ENCODE measurements at places on chromosomes 5 and 9.

- DNase-seq, result no peak
These were observed 42.1 kb upstream of the DAB2 start for GRCh38 chr5:39466846-39467245.

DNA sequence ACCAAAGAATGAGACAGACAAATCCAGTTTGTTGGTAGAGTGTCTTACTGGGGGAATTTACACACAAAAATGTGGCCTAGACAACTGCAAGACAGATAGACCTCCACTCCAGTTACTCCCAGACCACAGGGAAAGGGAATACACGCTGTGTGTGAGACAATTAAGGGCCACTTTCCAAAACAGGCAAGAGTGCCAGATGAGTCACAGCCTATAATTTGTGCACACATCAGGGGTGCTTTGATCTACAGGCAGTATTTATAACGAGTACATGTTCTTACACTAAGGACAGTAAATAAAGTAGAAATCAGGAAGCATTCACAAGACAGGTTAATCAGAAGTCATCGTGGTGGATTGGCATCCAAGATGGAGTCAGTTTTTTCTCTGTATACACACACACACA is 114.8 kb downstream of the ZNF622 start:
- no peak for DNase-seq

GRCh38 chr9:94888775-94889174 is 162.3 kb downstream of the AOPEP start:
- DNase-seq, result no peak

DNA sequence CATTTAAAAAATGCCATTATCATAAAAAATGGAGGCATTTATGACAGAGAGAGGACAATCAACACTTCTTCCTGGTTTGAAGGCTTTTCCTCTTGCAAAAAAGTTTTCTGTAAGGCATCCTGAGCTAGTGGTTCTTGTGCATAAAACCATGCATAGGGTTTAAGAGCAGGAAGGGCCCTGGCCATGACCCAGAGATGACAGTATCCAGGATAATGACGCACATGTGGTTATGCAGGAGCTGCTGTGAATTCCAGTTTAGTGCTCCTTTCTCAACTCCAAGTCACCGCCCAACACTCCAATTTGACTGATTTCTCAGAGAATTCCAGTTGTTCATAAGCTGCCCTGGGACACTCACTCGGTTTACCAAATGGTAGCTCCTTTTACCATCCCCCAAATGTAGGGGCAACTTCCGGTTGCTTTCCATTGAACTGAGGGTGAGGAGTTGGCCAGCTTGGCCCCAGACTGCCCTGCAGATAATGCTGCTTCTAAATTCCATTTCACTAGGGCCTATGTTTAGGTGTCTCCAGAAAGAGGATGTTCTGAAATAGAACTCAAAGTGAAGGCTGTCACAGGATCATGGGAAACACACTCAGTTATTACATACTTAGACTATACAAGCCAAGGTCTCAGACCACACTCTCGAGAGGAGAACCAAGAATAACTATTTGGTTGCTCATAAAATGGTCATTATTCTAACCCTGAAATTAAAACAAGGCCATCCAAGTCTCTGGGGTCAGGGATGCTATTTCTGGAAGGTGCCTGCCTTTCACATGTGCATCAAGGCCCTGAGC is 179.1 kb downstream of the SLIT3 start:
- DNase-seq, result no peak

DNA sequence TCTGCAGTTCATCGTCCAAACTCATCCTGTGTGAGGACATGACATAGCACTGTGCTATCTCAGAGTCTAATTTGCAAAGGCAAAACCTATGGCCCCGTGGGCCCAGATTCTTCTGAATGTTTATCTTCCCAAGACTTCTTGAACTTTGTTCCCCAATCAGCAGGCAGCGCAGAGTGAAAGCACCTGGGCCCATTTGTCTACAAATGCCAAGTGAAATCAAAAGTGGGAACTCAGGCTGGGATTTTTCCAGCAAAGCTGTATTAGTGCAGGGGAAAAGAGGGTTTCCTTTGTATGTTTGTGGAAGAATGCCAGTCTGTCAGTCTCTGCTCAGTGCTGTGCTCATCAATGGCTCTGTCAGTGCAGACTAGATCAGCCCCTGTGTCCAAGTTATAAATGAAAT is 55.8 kb downstream of the FOXD1 start:
- DNase-seq, result no peak

- DNase-seq, result no peak
These were observed 152.5 kb downstream of the INSYN2B start for GRCh38 chr5:169827769-169828168.

GRCh38 chr5:3606121-3606831 is 10.6 kb downstream of the IRX1 start:
- DNase-seq, result peak; percentile 11

- DNase-seq, result no peak
These were observed 38.2 kb downstream of the COL5A1 start for GRCh38 chr9:134679616-134680392.

GRCh38 chr5:149549461-149550267 is 1.6 kb downstream of the CSNK1A1 start:
- DNase-seq, result peak; percentile 46

DNA sequence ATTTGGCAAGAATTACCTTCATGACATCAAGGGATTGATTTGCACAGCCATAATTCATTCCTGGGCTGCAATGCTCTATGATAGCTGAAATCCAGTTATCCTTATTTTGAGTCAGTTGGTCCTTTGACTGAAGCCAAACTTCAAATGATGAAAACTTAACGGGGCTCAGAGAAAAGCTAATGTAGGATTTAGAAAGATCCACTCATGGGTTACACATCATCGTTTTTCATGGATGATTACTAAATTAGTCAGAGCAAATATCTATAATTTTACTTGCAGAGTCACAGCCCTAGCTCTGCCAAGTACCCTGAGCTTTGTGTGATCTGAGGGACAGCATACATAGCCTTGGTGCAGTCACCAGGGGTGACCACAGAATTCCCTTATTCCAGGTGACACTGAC is 27.3 kb upstream of the MUSK start:
- DNase-seq, result no peak

DNA sequence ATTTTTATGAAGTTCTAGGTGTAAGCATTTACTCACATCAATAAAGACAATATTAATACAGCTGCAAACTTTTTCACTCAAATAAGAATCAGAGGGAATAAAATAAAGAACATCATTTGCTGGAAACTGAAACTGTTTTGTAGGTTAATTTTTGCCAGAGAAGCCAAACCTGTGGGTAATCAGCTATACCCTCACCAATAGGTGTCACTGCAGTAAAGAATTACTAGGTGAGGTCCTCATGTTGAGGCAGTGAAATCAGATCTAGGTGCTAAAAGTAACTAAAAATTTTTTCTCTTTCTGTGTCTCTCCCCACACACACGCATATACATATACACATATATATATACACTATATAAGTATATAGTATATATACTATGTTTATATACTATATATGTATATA is 1016.3 kb upstream of the SEMA6A start:
- peak; percentile 13 for DNase-seq

- DNase-seq, result peak; percentile 77
These were observed 10.8 kb downstream of the FIBCD1 start for GRCh38 chr9:130927995-130928900.

DNA sequence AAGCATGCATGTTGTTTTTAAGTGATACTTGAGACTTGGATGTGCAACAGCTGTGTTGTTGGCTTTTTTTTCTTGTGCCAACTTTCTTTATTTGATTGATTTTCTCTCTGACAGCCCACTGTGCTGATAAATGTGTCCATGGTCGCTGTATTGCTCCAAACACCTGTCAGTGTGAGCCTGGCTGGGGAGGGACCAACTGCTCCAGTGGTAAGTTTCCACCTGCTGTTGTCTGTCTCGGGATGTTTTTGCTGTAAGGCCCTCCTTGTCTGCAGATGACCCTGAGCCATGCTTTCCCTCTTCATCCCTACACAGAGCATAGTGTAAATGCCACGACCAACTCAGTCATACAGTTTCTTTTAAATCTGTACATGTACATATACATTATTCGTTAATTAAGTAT is 79.2 kb downstream of the MEGF10 start:
- DNase-seq, result no peak

GRCh38 chr9:126650404-126651341 is 36.9 kb downstream of the LMX1B start:
- DNase-seq, result no peak

GRCh38 chr9:77015327-77016048 is 4.0 kb upstream of the FOXB2 start:
- peak; percentile 22 for DNase-seq

DNA sequence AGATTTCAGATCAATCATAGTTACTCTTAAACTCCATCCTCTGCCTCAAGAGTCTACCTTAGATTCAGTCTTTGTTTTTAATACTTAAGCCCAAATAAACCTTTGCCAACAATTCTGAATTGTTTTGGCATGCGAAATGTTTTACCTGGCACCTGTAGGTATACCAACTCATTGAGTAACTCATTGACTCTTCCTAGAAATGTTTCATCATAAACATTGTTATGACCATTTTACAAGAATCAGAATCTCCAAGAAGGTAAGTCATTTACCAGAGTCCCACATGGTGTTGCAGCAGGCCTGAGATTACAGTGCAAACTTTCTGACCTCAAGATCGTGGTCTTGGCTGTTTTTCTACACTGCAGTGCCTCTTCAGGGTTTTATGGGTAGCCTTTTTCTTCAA is 750.4 kb downstream of the BRINP1 start:
- no peak for DNase-seq

DNA sequence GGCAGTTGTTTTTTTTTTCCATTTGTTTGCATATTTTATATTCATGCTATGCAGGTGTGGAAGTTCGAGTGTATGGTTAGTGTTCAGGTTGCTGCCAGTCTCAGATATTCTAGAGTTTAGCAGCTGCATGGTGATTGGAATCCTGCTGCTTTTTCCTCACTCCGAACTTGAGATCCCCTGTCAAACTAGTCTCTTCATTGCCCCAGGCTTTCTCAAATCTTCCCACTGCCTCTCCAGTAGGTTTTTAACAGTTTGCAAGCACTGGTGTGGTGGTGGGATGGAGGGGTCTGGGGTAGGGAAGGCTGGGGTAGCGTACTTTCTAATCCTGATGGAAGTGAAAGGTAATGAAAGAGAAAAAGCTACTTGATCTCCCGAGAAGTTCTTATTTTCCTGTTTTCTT is 112.9 kb downstream of the CHSY3 start:
- DNase-seq, result no peak

Data from SK-N-SH (cell line).